ENCODE measurements at places on chromosomes 2 and 18.

GRCh38 chr2:11467129-11467649 lies 1.2 kb upstream of the E2F6 start:
- DNase-seq, result no peak

DNA sequence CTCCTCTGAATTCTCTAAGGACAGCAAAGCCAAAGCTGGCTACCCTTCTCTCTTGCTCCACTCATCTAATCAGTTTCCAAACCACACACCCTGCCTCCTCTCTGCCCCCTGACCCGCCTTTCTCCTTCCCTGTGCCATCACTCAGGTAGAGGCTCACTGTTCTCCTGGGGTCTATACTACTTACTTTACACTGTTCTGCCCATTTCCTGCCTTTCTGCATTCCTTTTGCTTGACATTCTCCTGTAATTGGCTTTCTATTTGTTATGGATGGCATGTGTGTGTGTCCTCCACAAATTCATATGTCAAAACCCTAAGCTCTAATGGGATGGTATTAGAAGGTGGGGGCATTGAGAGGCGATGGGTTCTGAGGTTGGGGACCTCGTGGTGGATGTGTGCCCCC lies 675.2 kb upstream of the ID2 start:
- DNase-seq, result no peak

DNA sequence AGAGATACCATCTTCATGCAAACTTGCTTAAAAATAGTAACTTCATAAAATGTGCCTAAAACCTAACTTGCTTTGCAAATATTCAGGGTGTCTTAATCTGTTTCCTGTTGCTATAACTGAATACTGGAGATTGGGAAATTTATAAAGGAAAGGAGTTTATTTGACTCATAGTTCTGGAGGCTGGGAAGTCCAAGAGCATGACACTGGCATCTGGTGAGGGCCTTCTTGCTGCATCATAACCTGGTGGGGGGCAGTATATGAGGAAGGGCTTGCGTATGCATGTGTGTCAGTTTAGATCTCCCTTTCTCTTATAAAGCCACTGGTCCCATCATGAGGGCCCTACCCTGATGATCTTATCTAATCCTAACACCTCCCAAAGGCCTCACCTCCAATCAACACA lies 166.5 kb downstream of the LPIN1 start:
- no peak for DNase-seq

- DNase-seq, result no peak
Observed at GRCh38 chr2:6381326-6381725, 484.4 kb downstream of the CMPK2 start.

GRCh38 chr2:173596244-173596643 lies 241.6 kb downstream of the CDCA7 start:
- no peak for DNase-seq

All from activated CD4-positive, alpha-beta T cell treated with anti-CD3 and anti-CD28 coated beads, Interleukin-10, Interleukin-2, amounts not matched to agents 100 ng/mL and 50 ng/mL, durations not matched to agents 16 hours and 8 hours (primary cell).